Fibroblast of lung (primary cell): ENCODE measurements at places on chromosomes 3 and 15. TPM values are rescaled to one million over a fixed set of nuclear protein-coding genes. Genes with fewer than 3 reads are reported as not detected.

GRCh38 chr3:136730595-136731273 is 21.4 kb downstream of the STAG1 start:
- DNase-seq, result no peak

DNA sequence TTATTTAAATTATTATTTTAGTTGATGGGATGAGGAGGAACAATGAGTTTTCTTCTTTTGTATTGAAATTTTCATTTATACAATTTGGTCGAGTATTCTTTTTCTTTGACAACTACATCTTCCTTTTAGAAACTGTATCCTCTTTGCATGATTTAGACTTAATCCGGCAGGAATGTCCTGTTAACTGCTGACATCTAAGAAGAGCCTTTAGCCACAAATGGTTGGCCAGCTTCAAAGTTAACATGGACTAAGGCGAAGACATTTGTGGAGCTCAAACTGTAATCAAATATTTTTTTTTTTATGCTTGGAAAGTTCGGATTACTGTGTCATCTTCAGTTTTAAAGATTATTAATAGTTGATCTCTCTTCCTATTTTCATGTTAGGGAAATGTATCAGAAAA is 43.2 kb downstream of the RIOX2 start:
- DNase-seq, result no peak

DNA sequence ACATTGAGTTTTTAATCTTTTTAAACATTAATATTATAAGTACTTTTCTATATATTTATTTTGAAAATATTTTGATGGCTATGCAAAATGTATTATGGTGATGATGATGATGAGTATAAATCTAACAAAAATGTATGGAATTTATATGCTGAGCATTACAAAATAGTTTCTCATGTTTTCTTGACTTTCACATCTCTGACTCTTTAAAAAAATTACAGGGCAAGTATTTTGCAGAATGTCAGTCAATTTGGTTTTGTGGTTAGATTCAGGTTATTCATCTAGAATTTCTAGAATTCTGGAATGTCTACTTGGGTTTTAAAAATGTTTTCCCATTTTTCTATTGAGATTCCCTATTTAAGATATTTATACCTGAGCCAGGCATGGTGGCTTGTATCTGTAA is 41.7 kb upstream of the ANP32A start:
- DNase-seq, result no peak

- no peak for DNase-seq
These were observed 255.8 kb upstream of the CDIN1 start for GRCh38 chr15:36323615-36324014.

GRCh38 chr3:194466761-194467356 is 19.9 kb downstream of the ATP13A3 start:
- no peak for DNase-seq

DNA sequence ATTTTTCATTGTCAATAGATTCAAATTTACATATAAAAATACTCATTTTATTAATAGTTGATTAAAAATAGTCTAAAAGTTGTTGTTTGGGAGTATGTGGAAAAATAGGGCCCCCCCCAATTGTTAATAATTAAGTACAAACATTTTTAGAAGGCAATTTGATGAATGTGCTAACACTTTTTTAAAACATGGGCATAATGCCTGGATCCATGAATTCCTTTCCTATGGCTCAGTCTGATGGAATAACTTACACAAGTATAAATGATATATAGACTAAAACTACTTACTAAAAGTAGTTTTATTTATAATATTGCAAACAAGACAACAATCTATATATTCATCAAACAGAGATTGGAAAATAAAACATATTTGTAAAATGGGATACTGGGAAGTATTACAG is 247.2 kb upstream of the LRRN1 start:
- DNase-seq, result peak; percentile 69

GRCh38 chr3:5160940-5161858 is 26.3 kb upstream of the EDEM1 start:
- DNase-seq, result peak; percentile 24

DNA sequence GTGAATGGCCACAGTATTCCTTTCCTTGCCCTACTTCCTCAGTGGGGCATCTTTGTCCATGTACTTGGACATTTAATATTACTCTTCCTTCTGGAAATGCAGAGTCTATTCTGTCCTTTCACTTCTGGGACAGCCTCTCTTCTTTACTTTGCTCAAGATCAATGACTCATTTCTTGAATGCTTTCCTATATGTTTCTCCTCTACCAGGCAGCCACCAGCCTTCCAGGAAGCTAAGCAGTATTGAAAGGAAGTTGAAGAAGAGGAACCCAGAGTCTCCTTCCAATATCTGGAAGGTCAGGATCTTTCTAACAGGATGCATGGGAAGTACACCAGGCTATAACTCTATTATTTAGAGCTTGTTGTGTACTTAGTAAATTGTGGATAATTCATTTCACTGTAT is 182.8 kb downstream of the CD47 start:
- DNase-seq, result no peak

- DNase-seq, result no peak
These were observed 154.9 kb upstream of the WNT5A start for GRCh38 chr3:55641964-55642363.

DNA sequence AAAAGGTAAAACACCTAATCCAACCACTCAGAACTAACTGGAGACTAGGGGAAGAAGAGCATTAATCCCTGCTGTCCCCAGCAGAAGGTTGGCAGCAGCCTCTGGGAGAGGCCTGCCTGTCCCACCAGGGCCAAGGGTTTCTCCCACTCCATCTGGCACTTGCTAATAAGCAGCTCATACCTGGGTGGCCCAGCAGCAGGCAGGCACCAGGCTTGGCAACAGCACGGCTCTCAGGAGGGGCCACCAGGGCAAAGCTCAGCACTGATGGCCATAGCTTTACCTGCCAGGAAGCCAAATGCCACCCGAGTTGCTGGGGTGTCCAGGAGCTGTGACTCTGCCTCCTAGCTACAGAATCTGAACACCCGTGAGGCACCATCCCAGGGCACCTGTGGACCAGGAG is 58.3 kb downstream of the BOC start:
- no peak for DNase-seq

DNA sequence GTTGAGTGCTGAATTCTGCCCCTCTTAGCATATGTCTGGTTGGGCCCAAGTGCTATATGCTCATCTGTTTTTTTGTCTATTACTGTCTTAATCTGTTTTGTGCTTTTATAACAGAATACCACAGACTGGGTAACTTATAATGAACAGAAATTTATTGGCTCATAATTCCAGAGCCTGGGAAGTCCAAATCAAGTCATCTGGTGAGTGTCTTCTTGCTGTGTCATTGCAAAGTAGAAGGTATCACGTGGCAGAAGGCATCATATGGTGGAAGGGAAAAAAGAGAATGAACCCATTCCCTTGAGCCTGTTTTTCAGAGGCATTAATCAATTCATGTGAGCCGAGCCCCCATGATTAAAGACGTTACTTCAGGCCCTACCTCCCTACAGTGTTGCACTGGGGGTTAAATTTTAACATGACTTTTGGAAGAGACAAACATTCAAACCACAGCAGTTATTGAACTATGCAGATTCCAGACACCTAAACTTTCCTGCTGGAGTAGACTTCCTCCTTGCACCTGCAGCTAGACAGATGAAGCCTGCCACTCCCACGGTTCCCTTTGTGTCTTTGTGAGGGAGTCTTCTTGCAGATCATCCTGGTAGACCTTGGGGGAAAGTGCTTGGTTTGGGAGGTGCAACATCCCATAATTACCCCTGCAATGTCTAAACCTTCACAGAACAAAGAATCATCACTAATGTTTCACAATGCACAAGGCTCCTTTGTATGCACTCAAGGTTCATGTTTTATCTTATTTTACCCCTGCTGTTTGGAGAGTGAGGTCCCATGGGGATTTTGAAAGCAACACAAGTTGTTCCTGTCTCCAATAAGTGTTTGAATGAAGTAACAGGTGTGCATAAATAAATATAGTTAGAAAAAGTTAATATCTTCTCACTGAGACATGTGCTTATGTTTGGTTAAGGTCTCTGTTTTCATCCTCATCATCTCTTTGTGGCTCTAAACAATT is 64.7 kb upstream of the XCR1 start:
- no peak for DNase-seq

- DNase-seq, result peak; percentile 33
These were observed 4.6 kb upstream of the SIN3A start for GRCh38 chr15:75455982-75456531.

DNA sequence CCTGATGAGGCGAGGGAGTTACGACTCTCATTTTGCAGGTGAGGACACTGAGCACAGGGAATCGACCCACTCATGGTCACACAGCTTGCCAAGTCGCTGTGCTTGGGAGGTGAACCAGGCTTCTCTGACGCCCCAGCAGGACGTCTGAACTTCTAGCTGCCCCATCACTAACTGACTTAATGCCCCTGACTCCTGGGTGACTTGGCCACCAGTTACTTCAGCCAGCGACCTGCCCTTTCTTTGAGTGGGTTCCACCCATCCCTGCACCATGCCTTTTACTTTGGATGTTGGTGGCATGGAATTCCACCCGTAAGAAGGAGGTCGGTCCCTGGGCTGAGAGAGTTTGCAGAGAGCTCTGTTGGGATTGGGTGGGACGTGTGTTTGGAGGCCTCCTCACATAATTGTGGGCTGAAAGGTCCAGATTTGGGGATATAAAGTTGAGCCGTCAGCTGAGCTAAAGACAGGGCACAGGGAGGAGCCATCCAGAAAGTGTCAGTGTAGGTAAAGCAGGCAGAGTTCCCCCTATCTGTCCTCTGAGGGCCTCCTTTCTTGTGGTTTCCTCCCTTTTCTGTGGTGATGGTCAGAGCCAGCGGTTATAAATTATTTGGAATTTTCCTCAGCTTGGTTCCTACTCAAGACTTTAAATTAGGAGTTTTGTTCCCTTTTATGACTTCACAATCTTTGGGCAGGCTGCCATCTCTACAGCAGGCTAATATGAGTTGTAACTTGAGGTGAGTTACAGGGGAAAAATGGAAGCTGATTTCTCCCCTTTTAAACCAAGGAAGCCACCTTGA is 55.0 kb downstream of the FLNB start:
- peak; percentile 84 for DNase-seq

GRCh38 chr3:194423317-194423716 is 24.3 kb upstream of the GP5 start:
- no peak for DNase-seq

DNA sequence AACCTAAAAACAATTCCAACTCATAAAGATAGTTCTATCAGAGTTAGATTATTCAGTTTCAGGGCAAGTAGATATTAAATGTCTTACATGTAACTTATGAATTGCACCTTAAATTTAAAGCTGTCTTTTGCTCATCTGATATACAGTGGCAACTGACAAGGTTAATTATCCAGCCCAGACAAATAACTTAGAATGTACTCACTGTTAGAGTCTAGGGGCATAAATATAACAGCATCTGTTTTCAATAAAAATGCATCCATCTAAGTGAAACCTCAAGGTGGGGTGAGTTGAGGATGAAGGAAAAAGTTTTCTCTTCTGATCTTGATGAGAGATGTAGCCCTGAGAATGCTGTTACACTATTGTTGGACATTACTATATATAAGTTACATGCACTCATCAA is 112.6 kb downstream of the FBN1 start:
- no peak for DNase-seq

- peak; percentile 61 for DNase-seq
These were observed 69.5 kb downstream of the C3orf38 start for GRCh38 chr3:88219138-88219792.

- no peak for DNase-seq
These were observed 284.8 kb downstream of the FEZF2 start for GRCh38 chr3:62088472-62089104.

- no peak for DNase-seq
These were observed 4.8 kb downstream of the SHF start for GRCh38 chr15:45182996-45183395.

DNA sequence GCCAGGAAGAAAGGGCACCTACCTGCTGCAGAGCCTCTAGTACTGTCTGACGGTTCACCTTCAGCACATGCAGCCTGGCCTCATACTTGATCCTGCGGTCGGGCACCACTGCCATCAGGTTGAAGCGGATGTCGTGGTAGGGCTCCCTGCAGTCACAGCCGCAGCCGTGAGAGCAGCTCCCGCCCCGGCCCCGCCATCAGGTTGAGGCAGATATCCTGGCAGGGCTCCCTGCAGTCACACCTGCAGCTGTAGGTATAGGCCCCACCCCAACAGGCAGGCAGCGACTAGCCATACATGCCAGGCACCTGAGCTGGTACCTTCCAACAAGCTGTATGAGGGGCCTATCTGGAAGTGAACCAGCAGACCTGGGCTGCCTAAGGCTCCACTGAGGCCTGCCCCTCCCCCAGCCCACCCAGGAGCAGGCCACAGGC is 38.7 kb downstream of the SEMA3G start:
- DNase-seq, result no peak

- DNase-seq, result no peak
These were observed 17.8 kb downstream of the PLD1 start for GRCh38 chr3:171792531-171792930.

GRCh38 chr3:159866201-159866746 is 122.4 kb upstream of the IL12A start:
- peak; percentile 49 for DNase-seq

DNA sequence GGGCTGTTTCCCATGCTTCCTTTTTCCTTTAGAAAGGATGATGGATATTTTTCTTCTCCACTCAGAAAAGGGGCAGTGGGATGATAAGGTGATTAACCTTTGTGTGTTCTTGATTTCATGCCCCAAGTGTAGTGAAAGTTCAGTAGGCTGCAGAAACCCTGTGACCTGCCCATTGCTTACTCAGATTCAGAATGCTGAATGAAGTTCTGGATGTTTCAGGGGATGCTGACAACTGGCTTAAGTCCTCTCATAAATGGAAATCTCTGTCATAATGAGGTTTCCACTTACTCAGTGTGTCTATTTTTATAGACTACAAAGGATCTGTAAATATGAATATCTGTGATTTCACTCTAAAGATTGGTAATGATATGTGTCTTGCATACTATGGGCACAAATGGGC is 471.3 kb upstream of the TPRG1 start:
- DNase-seq, result no peak

GRCh38 chr3:46898321-46899150 is 21.0 kb downstream of the PTH1R start:
- no peak for DNase-seq

DNA sequence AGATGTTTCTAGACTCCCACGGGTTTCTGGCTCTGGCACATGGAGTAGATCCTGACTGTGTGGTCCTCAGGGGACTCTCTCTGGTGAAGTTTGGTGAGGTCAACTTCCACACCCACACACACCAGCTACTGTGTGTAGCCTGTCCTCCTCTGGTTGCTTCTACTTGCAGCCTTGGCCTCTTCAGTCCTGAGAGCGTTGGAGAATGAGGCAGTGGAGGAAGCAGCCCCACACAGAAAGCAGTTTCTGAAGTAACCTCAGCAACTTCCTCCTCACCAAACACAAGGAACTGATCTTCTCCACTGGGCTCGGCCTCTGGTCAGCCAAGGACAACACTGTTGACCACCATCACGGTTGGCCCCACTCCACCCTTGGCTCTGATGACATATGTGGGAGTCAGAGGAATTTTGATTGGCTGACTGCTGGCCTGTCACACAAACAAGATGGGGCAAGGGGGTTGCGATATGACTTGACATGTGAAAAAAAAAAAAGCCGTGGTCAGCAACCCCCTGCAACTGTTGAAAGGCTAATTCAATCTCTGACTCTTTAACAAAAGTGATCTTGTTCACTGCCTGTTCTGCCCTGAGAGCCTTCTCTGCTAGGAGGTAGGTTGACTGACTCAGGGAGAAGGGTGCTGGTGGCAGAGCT is 19.6 kb downstream of the CD86 start:
- no peak for DNase-seq

Gene LSAMP
- total RNA-seq, result 4.8 and 9.0 TPM in 2 replicates

Gene TRPM1
- not detected in 2 replicates for total RNA-seq

Gene VPS13C
- 77.3 and 82.7 TPM in 2 replicates for total RNA-seq

Gene CACNA2D3
- total RNA-seq, result 0.77 and 1.8 TPM in 2 replicates

Gene FSIP1
- total RNA-seq, result 3.9 and 5.1 TPM in 2 replicates

Gene SLC41A3
- total RNA-seq, result 49.4 and 52.4 TPM in 2 replicates

Gene CLDN18
- not detected in 2 replicates for total RNA-seq

Gene SCN11A
- total RNA-seq, result under 0.01 and 0.17 TPM in 2 replicates

Gene PRTG
- 2.1 and 4.0 TPM in 2 replicates for total RNA-seq

Gene CERS3
- not detected in 2 replicates for total RNA-seq
